ENCODE measurements at places on chromosomes 4 and X.

- DNase-seq: no peak
Observed at GRCh38 chrX:72079607-72080006, 52.1 kb downstream of the RTL5 start.

- no peak for DNase-seq
Observed at GRCh38 chr4:54254915-54255246, 25.8 kb downstream of the PDGFRA start.

DNA sequence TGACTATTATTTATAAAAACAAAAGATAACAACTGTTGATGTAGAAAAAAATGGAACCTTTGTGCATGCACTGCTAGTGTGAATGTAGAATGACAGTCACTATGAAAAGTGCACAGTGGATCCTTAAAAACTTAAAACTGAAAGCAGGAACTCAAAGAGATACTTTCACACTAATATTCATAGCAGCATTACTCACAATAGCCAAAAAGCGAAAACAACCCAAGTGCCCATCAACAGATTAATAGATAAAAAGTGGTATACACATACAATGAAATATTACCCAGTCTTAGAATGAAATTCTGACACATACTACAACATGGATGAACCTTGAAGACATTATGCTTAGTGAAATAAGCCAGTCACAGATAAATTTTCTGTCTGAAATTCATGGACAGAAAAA is 23.8 kb downstream of the CENPC start:
- DNase-seq: no peak

- DNase-seq: peak; percentile 63
Observed at GRCh38 chr4:25925486-25926201, 11.6 kb downstream of the SMIM20 start.

GRCh38 chrX:29690061-29690460 is 525.3 kb upstream of the MAGEB2 start:
- no peak for DNase-seq
